Head of caudate nucleus (tissue), 42 donors: ENCODE measurements at places on chromosomes 7 and 10.
A peak's percentile ranks its signal among the peaks of the same experiment; 100 is the strongest.

GRCh38 chr10:87818505-87819288, 671 bp upstream of the ATAD1 start:
- DNase-seq: peak; percentile 43

GRCh38 chr10:58588673-58589265, 76.1 kb downstream of the BICC1 start:
- peak; percentile 36 for DNase-seq

DNA sequence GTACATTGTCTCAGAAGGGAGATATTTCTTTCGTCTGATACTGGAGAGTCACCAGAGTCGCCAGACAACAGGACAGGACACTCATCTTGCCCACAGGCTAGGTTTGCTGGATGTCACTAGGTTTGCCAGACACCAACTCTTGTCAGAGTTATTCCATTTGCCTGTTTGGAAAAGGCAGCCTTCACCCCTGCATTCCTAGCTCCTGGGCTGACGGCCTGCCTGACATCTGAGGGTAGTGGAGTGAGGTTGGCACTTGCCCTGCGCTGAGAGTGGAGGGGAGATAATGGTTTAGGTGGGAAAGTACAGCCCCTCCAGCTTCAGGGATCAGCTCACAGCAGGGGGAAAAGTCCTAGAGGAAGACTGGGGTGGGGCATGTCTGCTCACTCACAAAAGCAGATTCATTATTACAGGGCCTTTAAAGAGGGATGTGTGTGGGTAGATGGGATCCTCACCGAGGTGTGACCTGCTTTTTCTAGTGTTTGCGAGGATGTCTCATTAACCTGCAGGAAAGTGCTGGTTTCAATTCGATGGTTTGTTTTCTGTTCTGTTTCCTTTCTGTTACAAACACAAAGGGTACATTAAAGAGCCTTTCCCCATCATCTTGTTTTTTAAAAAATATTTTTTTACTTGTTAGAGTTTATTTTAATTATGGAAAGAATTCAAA, 79.3 kb upstream of the TNS3 start:
- no peak for DNase-seq

DNA sequence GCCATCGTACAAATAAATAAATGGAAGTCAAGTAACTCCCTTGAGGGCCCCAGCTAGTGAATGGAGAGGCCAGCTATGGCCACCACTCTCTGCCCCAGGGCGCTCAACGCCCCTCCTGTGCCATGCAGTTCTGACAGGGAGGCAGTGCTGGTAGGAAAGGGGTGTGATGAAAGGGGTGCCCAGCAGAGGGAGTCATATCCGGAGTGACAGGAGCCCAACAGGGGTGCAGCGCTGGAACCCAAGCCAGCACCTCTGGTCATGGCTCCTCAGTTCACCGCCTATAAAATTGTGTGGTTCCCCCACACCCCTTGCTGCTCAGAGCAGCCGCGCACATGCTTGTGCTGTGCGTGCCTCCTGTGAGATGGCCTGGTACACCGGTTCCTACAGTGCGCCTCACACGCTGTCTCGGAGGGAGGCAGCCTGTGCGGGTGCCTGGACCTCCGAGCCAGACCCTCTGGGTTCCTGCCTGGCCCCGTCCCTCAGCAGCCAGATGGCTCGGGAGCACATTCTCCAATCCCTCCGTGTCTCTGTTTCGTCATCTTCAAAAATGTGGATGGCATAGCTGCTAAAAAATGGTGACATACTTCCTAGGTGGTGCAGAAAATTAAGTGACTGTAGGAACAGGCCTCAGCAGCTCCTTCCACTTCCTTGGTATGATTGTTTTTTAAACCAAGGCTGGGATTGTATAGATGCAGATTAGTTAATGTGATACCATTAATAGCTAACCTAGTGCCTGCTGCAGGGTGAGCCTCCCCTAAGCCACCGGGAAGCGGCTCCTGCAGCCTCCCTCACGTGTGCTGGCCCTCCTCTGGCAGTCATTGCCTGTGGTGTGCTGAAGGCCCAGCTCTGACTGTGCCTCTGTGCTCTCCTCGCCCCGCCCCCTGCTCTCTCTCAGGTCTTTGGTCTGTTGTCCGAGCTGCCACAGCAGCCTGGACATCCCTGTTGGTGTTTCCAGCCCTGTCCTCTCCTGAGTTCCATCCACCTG, 125.8 kb downstream of the EGFR start:
- no peak for DNase-seq

DNA sequence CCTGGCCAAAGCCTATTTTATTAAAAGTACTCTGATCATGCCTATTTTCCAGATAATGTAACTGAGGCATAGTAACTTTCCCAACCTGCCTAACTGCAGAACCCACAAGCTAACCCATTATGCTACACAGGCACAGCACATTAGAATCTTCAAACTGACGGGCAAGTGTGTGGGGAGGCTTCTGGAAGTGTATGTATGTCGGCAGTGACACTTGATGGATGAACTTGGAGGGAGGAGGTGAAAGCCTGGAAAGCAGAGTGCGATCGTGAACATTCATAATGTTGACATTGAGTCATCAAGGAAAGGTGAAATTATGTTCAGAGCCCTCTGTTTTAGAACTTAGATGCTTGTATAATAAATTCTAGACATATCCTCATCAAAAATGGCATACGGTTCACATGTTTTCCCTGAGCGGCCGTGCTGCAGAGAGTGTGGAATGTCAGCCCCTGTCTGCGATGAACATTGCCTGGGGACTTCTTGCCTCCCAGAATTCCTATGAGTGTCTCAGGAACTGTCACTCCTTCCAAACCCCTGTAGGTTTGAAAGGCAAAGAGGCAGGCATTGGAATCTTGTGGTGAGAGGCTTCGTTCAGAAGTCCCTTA, 102.4 kb downstream of the SLIT1 start:
- no peak for DNase-seq

GRCh38 chr7:150973571-150974451, 4.3 kb downstream of the KCNH2 start:
- peak; percentile 74 for DNase-seq

DNA sequence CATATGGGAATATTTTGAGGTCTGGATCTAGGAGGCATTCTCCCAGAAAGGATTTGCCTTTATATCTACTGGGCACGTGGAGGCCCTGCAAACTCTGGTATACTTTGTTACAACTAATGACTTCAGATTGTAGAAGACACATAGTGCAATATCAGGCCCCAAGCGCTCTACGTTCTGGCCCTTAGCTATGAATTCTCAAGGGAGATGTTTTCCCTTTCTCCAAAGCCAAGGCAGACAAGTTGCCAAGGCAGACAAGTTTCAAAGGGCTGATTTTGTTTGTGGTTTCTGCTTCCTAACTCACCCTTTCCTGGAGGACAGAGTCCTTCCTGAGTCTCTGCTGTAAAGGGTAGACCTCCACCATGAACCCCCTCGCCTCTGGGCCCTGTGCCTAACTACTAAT, 99.4 kb upstream of the CTTNBP2 start:
- no peak for DNase-seq

- no peak for DNase-seq
Observed at GRCh38 chr7:22234227-22234626, 122.7 kb downstream of the RAPGEF5 start.
